Activated CD4-positive, alpha-beta T cell treated with anti-CD3 and anti-CD28 coated beads, Interleukin-2, Interleukin-6, amounts not matched to agents 100 ng/mL and 50 ng/mL, durations not matched to agents 16 hours and 8 hours (primary cell): ENCODE measurements at places on chromosomes 11 and 22.

GRCh38 chr11:104738918-104739317 lies 159.3 kb downstream of the CASP12 start:
- DNase-seq = no peak

DNA sequence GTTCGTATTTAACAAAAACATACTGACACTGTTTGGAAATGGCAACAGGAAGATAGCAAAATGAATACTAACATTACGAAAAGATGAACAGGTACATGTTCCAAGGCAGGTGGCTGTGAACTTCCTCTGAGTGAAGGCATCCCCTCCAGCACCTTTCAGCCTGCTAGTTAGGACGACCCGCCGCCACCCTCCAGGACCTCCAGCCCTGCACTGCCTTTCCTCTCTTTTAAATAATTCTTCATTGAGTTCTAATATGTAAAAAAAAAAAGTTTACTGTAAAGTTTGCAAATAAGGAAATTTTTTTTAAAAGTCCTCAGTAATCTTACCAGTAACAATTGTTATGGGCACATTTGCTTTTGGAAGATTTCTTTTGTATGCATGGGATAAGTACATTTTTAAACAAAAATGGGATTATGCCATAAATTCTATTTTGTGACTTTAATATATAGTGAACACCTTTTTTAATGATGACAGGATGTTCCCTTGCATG lies 6.0 kb downstream of the NEAT1 start:
- no peak for DNase-seq

GRCh38 chr11:122796128-122796717 lies 42.1 kb upstream of the CRTAM start:
- DNase-seq = peak; percentile 70

DNA sequence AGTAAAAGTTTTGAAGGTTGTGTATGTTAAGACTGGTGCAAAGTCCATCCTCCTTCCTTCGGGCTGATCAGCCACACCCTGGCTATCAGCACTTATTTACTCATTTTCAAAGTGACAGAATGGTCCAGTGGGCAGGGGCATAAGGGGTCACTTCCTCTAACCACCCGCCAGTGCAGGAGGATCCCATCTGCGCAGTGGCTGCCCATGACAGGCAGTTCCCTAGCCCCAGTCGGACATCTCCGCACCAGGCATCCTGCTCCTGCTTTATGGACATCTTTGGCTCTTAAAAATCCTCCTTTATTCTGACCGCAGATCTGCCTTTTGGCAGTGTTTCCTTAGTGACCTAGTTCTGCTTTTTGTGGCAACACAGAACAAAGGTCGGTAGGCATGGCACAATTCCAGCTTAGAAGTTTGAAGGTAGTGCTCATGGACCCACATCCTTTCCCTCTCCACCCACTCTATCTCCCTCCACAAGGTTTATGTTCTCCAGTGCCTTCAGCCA lies 55.9 kb downstream of the BMAL1 start:
- no peak for DNase-seq
